ENCODE measurements at places on chromosomes 6 and 20.

DNA sequence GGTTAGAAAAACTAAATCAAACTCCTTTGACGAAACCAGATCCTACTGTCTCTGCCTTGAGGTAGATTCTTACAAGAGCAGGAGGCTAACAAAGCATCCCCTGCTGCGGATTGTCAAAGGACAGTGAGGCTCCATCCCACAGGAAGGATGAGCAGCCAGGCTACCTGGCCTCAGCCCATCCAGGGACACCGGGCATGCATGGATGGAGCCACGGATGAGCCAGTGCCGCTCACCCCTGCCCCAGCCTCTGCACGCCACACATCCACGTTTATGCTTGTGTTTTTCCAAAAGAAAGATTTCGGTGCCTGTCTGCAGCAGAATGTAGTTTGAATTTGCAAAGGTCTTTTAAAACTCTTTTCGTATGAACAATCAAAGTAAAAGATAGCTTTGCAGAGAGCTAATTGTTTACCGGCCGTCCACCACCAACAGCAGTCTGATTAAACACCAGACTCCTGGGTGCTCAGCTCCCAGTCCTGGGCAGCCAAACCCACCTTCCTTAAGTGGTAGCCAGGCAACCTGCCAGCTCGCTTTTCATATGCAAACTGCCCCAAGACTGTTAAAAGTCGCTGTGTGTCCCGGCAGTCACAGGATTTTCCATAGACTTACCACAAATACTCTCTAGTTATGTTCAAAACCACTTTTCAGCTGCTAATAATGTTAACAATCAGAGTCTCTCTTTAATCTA is 999 bp downstream of the THBS2 start:
- DNase-seq = no peak

GRCh38 chr20:9403448-9403847 is 110.9 kb upstream of the LAMP5 start:
- DNase-seq = no peak

- no peak for DNase-seq
These were observed 287.0 kb downstream of the CLIC5 start for GRCh38 chr6:45728674-45729073.

DNA sequence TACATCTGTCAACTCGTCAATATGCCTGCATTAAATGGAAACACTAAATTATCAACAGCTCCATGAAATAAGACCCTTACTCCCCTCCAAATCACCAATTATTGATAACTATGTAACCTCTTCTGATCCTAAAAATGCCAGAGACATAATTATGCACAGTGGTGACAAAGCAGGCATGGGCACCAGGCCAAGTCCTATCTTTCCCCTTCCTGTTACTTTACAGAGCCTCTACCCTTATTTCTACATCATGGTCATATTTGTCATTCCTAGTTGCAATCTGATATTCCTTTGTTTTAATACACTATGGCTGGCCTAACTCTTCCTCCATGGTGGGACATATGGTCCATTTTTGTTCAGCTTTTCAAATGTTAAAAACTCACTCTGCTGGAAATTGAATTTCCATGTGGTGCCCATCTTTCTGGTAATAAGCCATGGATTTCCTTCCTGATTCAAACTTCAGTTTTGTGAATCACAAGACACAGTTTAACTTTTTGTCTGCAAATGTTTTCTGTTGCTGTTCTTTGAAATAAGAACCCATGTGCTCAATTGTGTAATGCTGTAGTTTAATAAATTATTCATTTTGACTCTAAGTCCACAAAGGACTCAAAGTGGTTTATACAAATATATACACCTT is 41.8 kb upstream of the ARFGEF2 start:
- no peak for DNase-seq

DNA sequence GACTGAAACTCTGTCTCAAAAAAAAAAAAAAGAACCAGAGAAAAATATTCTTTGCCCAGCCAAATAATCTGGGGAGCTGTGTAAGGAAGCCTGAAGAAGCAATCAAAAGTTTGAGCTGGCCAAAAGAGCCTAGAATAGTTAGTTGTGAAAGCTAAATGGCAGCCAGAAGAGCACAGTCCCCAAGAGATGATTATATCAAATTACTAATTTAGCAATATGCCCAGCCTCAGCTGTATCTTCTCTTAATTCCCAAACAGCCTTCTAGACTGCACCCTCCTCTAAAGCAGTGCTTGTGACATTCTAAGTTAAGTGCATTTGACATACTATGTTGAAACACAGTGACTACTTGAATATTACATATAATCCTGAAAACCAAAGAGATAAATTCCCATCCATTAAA is 38.9 kb downstream of the CDK19 start:
- DNase-seq = no peak

DNA sequence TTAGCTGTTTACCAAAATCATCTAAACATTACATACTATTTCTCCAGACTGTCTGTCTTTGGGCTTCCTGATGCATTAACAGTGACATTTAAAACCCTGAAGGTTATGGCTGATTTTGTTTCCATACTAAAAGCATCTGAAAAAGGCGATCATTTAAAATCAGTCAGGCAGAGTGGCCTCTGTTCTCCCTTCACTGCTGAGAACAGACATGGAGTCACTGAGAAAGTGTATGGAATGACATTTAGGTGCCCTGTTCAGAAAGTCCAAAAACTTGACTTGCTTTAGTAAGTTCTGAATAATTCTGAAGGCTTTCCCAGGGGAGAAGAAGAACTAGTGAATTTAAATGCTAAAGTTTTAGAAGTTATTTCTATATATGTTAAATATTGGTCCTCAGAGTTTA is 83.0 kb downstream of the MAP7 start:
- DNase-seq = no peak

- no peak for DNase-seq
These were observed 63.3 kb downstream of the SMLR1 start for GRCh38 chr6:130890521-130890971.

GRCh38 chr6:97870273-97870672 is 587.3 kb upstream of the MMS22L start:
- no peak for DNase-seq

DNA sequence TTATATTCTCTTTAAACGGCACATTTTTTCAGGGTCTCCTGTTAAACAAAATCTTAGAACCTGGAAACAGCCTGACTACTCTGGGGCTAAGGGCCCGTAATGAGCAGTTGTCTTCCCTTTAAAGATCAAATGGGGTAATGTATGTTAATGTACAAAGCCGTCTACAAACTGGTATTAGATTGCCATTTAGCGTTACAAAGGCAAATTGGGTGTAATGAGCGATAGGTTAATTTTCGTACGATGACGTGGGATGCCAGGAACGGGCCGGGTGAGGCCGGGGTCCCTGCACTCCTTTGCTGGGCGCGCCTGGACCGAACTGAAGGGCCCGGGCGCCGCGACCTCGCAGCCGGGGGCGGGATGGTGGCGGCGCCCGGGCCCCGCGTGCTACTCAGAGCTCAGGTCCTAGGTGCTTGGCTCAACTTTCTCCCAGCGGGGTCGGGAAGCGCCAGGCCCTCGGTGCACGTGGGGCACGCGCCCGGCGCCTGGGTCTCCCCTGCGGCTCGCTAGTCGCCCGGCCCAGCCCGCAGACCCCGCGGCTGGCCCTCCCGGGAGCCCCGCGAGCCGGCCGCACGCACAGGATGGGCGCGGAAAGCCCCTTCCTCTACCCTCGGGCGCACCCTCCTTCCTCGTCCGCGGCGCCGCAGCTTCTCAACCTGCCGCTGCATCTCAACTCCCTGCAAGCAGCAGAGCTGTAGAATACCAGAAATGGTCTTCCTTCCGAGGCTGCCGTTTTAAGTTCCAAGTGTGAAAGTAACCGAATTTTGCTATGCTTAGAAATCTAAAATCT is 5.9 kb downstream of the NKX2-4 start:
- no peak for DNase-seq

DNA sequence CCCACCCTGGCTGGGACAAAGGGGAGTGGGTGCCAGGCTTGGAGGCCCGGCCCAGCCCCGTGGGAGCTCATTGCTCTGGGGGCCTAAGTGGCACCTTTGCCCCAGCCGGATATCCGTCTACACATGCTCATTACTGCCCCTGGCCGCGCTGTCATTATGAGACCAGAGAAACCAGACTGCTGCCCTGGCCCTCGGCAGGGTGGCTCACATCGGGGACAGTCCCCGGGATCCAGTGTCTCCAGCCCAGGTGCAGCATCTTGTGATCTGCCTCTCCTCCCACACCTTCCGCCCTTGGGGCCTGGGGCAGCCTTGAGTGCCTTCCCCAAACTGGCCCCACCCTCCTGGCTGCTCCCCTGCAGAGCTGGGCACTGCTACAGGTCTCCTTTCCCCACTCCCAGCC is 4.9 kb downstream of the SRMS start:
- no peak for DNase-seq

DNA sequence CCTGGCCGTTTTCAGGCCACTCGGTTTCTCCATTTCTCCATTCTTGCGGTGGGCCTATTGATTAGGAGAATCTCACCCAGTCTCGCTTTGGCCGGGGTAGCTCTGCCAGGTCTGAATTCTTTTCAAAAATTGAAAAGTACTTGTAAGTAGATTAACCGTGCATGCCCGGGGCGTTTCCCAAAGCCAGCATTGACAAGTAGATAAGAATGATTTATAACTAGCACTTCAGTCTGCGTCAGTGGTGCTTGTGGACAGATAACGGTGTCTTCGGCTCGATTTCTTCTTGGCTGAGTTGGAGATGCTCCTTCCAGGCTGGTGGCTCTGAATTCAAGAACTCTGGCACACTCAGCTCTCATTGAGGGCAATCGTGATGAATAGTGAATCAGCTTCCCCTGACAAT is 29.0 kb downstream of the SLC24A3 start:
- DNase-seq = no peak

DNA sequence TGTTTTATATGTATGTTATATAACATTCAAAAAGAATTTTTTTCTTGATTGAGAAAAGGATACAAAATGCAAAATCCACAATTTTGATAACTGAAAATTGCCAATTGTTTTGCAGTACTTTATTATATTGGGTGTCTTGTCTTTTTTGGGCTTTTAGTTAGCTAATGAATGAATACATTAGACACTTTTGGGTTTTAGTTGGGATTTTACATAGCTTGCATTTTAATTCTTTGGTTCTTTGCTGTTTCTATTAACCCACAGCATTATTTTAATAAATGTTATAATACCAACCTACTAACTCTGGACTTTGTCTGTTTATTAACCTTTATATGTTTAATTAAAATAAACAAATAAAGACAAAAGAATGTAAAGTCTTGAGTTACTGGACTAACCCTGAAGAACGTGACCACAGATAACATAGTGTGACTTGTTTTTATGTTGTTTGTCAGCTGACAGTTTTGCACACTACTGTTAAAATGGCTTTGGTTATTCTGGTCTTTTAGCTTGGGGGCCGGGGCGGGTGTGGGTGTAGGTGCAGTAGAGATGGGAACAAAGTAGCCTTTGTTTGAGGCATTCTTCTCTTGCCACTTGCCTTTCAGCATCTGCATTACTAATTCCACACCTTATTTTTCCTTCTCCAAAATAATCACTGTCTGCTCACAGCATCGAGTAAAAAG is 159.1 kb downstream of the QKI start:
- DNase-seq = no peak

- DNase-seq = no peak
These were observed 121.2 kb downstream of the SGK1 start for GRCh38 chr6:134196568-134197193.
